Activated T-helper 1 cell treated with anti-CD3 and anti-CD28 coated beads, Interleukin-12 subunit alpha, Interleukin-12 subunit beta, Interleukin-2, Interleukin-4 antibody, amounts not matched to agents 30 ng/mL and 10 ng/mL and 1 ng/mL, durations not matched to agents 14 hours and 24 hours and 36 hours (primary cell): ENCODE measurements at places on chromosomes 6 and 20.

GRCh38 chr20:52668626-52669025 is 303.5 kb upstream of the TSHZ2 start:
- DNase-seq, result no peak

- no peak for DNase-seq
These were observed 14.9 kb upstream of the DDO start for GRCh38 chr6:110430236-110430635.

DNA sequence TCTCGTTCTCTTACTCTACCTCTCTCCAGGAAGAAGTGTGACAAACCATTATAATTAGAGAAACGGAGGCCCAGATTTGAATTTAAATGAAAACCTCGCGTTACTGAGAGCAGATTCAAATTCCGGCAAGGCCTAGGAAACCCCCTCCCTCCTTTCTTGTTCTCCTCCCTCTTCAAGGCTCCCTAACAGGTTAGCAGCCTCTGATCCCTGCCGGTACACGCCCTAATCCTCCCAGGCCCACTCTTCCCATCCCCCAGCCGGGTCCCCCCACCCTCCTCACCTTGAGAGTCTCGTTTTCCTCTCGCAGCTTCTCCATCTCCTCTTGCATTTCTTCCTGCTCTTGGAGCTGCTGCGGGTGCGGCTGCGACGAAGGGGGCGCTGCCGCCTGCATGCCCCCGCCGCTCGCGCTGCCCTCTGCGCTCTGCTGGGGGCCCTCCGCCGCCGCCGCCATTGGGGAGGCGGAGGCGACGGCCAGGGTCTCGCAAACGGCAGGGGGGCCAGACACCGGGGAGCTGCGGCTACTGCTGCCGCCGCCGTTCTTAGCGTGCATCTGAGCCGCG is 3.8 kb downstream of the MTCL3 start:
- no peak for DNase-seq

DNA sequence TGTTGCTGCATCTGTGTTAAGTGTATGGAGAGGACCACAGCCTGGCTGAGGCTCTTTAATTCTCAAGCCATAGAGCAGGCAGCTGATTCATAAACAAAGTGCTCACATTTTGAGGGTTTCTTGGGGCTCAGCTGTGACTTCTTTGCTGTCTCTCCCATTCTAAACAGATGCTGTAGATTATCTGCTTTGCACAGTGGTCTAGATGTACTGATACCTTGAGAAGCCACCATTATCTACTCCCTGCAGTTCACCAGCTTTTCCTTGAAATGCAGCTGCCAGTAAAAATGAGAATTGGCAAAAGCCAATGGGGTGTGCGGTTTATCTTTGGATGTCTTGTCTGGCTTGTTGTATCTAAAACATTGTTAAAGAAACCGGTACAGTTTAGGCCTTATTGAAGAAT is 5.2 kb upstream of the CNR1 start:
- DNase-seq, result no peak

DNA sequence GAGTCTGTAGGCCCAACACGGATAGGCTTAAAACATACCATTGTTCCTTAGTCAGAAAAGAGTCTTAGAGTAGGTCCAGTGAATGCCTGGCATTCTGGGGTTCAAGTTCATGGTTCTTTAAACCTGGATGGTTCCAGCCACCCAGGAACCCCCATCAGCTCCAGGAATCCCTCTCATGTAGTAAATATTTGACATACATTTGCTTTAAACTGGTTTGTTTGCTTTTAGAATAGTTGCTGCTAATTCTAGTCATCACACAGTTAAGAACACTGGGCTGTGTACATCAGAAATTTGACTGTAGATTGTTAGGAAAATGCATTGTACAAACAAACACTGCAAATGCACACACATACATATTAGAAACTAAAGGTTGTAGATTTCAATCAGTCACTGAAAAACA is 30.6 kb upstream of the PBOV1 start:
- no peak for DNase-seq

- DNase-seq, result no peak
These were observed 90.9 kb upstream of the HDDC2 start for GRCh38 chr6:125392682-125393081.

GRCh38 chr6:147711476-147711875 is 203.0 kb downstream of the SAMD5 start:
- no peak for DNase-seq

DNA sequence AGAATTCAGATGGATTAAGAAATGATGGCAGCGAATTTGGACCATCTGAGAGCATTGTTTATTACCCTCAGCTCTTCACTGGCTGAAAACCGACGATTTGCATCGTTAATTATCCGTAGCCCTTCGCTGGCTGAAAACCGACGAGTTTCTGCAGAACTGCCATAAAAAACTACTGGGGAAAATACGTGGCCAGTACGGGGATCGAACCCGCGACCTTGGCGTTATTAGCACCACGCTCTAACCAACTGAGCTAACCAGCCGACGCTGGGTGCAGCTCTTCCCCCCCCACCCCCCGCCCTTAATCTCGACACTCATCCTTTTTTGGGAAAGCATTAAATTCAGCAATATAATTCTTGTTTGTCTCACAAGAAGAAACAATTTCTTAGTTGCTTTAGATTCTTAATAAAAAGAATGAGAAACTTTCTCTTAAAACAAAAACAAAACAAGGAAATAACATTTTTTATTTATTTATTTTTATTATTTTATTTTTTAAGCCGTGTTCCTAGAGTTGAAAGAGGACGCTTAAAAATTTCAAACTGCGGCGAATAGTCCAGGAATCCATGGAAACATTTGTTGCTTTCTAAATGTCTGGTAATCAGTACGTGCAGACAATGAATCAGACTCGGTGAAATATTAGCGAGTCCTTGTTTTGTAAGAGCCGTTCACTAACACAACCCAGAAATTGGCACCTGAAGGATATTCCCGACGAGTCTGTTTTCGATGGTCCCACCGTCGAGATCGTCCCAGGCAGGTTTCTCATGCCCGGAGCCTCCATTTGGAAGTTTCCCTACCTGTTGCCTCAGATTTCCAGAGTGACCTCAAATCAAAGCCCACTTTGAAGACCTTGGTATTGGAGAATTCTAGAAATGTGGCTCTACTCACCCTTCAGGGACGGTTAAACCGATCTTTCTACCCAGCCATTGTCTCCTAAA is 27.8 kb downstream of the PRSS16 start:
- no peak for DNase-seq

GRCh38 chr6:127195833-127196232 is 70.8 kb upstream of the RNF146 start:
- DNase-seq, result no peak

GRCh38 chr20:47067776-47068175 is 173.1 kb downstream of the EYA2 start:
- DNase-seq, result no peak

DNA sequence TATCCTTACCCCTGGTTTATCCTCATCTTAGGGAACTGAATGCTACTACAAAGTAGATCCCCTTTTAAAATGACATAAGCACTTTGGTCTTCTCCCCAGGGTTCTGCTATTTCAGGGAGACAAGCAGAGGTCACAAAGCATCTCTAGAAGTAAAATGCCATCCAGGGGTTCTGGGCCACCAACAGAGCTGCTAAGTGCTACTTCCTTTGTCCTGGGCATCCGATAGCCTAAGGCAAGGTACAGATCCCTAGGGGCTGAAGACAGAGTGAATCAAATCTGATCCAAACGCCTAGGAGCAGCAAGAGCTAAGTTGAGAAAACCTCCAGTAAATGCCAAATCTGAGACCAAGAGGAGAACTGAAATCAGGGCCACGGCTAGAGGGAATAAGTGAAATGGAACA is 161.2 kb downstream of the PTPRT start:
- no peak for DNase-seq

- DNase-seq, result no peak
These were observed 70.5 kb downstream of the AKAP12 start for GRCh38 chr6:151310279-151310678.

GRCh38 chr6:36333171-36333895 is 3.4 kb downstream of the BNIP5 start:
- no peak for DNase-seq

- DNase-seq, result no peak
These were observed 71.4 kb upstream of the UFL1 start for GRCh38 chr6:96450082-96450769.

DNA sequence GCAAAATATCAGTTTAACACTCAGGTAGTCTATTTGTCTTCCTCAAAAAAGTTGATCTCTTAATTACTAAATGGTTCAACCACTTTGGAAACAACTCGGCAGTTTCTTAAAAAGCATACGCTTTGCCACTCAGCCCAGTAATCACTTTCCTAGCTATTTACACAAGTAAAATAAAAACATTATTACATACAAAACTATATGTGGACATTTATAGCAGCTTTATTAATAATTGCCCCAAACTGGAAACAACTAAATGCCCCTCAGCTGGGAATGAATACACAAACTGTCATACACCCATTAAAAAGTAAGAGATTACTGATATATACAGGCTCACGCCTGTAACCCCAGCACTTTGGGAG is 7.4 kb downstream of the EEF1A1 start:
- DNase-seq, result no peak

GRCh38 chr20:44772636-44773035 is 27.0 kb downstream of the KCNK15 start:
- no peak for DNase-seq

GRCh38 chr6:45920819-45921511 is 94.7 kb downstream of the CLIC5 start:
- no peak for DNase-seq

- DNase-seq, result no peak
These were observed 13.9 kb downstream of the SRC start for GRCh38 chr20:37359836-37360235.

- no peak for DNase-seq
These were observed 637.4 kb downstream of the CD109 start for GRCh38 chr6:74333406-74333805.

DNA sequence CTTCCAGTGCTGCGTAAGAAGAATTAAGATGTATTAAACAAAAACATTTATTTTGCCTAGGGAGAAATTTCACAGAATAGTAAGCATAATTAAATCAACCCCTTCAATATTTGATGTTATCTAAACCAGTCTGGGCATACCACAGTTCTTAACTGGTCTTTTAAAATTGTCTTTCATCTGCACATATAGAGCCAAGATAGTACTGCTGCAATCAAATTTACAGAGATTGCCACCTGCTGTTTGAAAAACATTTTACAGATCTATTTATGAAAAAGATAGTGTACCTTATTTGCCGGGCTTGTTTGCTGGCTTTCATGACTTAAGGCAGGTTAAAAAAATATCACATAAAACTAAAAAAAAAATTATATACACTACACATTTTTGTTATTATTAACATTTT is 323.2 kb downstream of the ADGRB3 start:
- DNase-seq, result no peak
